Stimulated activated CD4-positive, alpha-beta T cell treated with anti-CD3 and anti-CD28 coated beads, Interleukin-1b, Interleukin-23, amount 100 ng/mL, for 1 hour (primary cell): ENCODE measurements at places on chromosomes 3 and 15.

GRCh38 chr3:137760341-137761098 is 3.6 kb upstream of the SOX14 start:
- DNase-seq, result no peak

- no peak for DNase-seq
These were observed 36.3 kb upstream of the MASP1 start for GRCh38 chr3:187327845-187328244.

GRCh38 chr15:59137566-59137965 is 32.6 kb downstream of the CCNB2 start:
- no peak for DNase-seq

DNA sequence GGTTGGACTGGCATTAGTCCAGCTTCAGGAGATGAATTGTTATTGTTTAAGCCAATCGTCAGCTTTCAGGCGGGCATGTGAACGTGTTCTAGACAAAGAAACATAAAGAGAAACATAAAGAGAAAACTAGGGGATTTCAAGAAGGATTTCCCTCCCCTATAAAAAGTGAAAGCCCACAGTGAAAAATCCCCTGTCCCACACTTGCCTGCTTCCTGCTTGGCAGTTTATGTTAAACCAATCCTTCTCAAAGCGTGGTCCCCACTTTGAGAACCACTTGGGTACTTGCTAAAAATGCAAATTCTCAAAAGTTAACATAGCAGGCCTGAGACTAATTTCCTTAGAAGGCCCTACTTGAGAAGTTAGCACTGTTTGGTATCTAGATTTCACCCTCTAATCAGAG is 293.0 kb upstream of the SOX14 start:
- DNase-seq, result no peak

GRCh38 chr3:121660356-121661171 is at the start of gene HCLS1:
Gene HCLS1 (minus strand): TSS chr3:121660903. CDS start chr3:121658347, 2,556 bp downstream.
- DNase-seq, result peak; percentile 28

DNA sequence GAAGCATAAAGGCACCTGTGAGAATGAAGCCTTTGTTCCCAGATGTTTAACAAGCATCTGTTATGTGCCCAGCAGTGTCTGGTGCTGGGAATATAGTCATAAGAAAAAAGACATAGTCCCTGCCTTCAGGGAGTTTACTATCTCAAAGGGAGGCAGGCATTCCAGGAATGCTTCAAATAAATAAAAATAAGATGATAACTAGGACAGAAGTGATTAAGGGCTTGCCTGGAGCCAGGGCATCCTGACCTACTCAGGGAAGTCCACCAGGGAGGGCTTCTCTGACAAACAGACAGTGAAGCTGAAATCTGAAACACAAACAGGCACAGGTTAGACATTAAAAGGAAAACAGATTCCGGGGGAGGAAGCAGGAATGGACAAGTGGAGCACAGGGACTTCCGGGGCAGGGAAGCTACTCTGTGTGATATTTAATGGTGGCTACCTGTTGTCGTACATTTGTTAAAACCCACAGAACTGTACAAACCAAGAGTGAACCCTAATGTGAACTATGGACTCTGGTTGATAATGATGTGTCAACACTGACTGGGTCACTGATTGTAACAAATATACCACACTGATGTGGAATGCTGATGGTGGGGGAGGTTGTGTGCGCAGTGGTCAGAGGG is 53.3 kb downstream of the ITGB5 start:
- no peak for DNase-seq

DNA sequence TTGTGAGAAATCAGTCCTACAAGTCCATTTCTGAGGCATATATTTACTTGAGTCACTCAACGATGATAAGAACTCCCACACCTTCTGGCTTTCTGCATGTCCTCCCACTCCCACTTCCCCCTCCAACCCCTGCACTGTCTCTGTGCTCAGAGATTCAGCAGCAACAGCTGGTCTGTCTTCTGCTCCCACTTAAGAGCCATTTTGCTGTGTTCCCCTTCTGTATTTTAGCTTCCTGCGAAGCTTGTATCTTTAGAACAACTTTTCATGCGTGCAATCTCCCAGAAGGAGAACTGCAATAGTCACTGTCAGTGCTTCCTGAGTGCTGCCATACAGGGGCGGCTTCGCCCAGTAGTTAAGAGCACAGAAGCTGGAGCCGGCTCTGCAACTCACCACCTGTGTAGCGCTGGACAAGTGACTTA is 90.0 kb upstream of the SPATA12 start:
- no peak for DNase-seq
